Peyer's patch (tissue), 4 donors: ENCODE measurements at places on chromosomes 4 and X.

GRCh38 chr4:159258889-159259560, 156.1 kb downstream of the RAPGEF2 start:
- DNase-seq = no peak

GRCh38 chrX:22296871-22297270, 24.2 kb downstream of the CBLL2 start:
- DNase-seq = no peak

GRCh38 chrX:149491812-149492211, 13.3 kb downstream of the IDS start:
- DNase-seq = no peak

GRCh38 chrX:115268421-115268820, 21.1 kb upstream of the LUZP4 start:
- no peak for DNase-seq

DNA sequence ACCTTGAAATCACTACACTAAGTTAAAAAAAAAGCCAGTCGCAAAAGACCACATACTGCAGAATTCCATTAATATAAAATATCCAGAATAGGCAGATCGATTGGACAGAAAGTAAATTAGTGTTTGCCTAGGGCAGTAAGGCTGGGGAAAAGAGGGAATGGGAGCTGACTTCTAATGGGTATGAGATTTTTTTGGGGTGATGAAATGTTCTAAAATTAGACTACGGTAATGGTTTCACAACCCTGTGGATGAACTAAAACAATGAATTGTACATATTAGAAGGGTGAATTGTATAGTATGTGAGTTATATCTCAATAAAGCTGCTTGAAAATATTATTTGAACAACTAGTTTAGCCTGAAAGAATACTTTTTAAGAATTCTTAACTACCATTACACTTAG, 6.7 kb upstream of the GPRIN3 start:
- DNase-seq = no peak

- peak; percentile 78 for DNase-seq
Observed at GRCh38 chr4:165079476-165079875, 25.8 kb downstream of the TRIM75 start.

DNA sequence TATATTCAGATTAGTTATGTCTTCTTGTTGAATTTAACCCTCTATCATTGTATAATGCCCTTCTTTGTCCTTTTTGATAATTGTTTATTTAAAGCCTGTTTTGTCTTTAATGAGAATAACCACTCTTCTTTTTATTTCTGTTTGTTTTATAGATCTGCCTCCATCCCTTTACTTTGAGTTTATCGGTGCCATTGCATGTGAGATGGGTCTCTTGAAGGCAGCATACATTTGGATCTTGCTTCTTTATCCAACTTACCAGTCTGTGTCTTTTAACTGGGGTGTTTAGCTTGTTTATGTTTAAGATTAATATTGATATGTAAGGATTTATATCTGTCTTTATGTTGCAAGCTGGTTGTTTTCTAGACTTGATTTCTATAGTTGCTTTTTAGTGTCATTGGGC, 115.8 kb downstream of the RTL3 start:
- no peak for DNase-seq

DNA sequence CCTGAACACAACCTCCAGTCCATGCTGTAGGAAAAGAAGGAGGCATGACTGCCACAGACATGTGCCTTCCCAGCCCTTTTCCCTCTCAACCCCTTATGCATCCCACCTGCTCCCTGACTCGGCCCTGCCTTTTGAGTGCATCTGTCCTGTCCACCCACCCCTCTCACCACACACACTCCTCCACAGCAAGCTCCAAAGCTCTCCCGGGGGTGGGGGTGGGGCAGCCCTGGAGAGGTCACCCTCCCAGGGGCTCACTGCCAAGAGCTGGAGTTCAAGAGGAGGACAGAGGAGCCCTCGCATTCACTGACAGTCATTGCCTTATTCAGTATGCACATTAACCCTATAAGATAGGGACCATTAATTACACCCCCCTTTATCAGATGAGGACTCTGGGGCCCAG, 46.6 kb upstream of the MAMLD1 start:
- DNase-seq = no peak

DNA sequence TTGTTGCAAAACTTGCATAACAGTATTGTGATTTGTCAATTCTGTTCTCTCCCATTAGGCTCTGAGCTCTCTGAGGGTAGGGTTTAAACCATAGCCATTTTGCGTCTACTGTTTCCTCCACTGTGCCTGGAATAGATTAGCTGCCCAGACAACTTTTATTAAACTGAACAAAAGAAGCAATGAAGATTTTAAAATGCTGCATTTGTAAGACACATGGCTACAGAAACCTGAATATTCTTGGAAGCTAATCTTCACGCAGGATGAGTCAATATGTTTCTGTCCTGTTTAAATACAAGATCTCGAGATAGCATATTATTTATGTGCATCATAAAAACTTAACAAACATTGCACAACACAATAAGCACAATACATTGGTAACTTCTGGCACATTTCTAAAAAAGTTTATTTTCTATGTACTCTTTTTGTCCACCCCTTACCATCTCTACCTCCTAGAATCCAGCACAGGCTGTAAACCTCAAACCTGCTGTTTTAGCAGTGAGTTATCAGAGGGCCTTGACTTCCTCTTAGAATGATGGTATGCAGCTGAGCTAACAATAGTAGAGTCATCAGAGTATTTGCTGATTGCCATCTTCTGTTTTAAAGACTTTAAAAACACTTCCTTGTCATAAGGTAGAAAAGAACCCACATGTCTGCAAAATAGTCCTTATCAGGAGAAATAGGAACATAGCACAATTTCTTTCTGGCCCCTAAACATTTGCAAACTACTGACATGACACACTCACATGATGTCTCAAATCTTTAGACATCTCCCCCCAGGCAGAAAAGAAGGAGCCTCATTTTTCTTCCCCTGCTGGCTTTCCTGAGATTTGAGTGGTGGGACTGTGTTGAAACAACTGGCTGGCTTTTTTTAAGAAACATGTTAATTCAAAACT, 10.6 kb upstream of the CCNG2 start:
- no peak for DNase-seq

GRCh38 chr4:683982-684622, 4.8 kb downstream of the SLC49A3 start:
- no peak for DNase-seq

DNA sequence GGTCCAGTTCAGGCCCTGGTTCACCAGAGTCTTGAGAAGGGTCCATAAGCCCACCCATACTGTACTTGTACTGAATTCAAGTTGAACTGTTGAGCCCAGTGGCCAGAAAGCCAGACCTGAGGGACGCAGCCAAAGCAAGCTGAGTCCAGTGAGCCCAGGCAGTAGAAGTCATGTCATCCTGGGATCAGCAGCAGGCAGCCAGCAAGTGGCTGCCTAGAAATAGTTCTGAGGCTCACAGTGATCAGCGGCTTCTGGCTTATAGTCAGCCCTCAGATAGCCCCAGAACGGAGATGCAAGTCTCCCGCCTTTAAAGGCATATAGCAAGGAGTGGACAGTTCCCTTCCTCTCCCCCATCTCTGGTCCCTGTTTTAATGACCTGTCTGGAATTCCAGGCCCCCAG, 347.1 kb downstream of the FBXW7 start:
- no peak for DNase-seq

DNA sequence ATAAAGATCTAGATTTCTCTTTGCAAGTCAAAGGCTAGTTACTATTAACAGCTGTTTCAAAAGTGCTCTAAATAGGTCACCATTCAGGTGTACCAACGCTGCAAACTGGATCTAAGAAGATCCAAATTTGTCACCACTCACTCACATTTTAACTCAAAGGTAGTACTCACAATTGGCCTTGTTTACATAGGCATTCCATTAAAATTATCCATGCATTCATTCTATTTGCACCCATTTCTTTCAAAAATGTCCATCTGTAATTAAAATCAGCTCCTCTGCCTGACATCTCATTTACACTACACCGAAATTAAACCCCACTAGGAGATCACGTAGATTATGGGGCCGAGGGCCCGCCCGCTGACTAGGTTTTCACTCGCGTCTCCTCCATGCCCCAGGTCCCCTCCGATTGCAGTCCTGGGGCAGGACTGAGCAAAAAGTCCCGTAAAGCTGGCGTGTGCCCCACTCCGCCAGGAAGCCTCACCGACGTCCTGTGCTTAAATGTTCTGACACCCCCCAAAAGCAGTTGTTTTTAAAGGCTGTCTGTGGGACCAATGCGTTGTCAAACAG, 1.3 kb upstream of the ING2 start:
- DNase-seq = no peak

DNA sequence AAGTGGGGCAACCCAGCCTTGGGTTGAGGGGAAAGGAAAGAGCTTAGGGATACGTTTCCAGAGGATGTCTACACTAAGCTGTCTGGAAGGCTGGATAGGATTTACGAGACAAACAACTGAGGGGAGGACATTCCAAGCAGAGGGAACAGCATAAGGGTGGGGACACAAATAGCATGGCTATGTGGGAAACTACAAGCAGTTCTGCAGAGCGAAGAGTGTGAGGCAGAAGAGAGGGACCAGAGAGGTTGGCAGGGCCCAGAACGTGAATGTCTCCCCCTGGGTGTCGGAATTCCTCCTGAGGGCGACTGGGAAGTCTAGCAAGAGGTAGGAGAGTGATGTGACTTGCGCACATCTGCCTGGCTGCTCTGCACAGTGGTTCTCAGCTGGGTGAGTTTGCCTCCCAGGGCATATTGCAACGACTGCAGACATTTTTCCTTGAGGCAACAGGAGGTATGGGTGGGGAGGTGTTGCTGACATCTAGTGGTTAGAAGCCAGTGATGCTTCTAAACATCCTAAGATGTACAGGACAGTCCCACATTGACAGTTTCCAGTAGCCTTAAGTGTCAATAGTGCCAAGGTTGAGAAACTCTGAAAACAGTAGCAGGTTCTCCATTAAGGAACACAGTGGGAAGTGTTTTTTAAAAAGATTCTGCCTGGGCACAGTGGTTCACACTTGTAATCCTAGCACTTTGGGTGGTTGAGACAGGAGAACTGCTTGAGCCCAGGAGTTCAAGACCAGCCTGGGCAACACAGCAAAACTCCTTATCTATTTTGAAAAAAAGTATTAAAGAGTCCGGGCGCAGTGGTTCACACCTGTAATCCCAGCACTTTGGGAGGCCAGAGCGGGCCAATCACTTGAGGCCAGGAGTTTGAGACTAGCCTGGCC, 9.2 kb downstream of the NDUFA1 start:
- no peak for DNase-seq

- no peak for DNase-seq
Observed at GRCh38 chrX:108224727-108225621, 133.4 kb downstream of the ATG4A start.

GRCh38 chr4:182143822-182144625, 99.2 kb upstream of the TENM3 start:
- DNase-seq = peak; percentile 57

GRCh38 chr4:147088146-147088545, 142.5 kb upstream of the TTC29 start:
- no peak for DNase-seq

- no peak for DNase-seq
Observed at GRCh38 chr4:176186671-176187395, 8.6 kb downstream of the SPATA4 start.

- DNase-seq = no peak
Observed at GRCh38 chr4:149914119-149915115, 98.8 kb upstream of the IQCM start.

DNA sequence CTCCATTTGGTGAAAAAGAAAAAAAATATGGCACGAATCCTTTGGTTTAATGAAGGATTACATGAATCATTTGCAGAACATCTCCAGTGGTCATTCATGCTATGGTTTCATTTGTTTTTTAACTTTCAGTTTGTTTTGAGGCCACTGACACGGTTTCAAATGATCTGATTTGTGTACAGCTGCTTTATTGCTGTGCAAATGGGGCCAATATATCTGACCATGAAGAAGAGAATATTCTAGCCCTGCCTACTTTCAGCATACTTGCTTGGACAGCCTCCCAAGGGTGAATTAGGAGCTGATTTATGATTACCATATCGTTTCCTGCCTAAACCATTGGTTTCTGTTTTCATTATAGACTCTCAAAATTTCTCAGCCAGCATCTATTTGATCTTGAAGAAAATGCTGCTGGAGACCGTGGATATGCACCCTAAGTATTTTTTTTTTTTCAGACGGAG, 30.7 kb downstream of the SPARCL1 start:
- no peak for DNase-seq

DNA sequence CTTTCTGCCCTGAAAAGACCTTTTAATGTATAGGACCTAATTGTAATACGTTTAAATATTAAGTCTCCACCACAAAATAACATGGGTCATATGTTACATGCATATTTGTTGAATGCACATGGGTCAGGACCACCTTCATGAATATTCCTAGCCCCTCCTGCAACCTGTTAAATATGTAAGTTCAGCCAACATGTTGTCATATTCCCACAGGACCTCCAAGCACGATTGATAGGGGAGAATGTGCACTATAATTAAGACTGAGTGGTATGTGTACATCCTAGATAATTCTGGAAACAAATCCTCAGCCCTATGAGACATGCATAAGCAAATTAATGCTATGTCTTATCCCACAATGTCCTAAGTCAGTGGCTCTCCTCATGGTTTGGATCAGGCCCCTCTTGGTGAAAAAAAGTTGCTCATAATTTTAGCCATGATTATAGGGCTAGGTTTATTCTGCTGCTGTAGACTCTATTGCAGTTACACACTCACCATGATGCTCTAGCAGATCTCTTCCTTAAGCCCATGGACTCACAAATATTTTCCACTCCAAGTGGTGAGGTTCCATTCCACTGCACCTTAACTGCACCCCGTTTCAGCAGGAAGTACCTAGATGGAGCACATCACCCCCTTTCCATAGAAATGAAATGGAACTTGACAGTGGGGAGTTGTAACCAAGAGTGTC, 10.2 kb downstream of the TIGD2 start:
- DNase-seq = no peak

DNA sequence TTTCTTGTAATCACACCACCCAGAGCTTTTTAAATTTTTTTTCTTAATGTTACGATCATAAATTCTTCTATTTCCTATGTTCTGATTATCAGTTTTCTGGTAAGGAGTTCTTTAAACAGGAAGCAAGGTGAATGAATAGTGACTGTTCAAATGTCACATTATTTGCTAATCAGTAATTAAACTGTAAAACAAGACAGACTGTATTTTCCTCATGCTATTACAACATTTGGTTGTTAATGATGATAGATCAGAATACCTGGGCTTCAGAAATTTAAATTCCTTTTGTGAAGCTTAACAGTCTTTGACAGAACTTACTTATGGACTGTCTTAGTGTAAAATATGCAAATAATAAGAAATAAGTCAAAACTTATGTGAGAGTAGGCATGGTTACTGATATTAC, 41.4 kb downstream of the CLCN3 start:
- no peak for DNase-seq

DNA sequence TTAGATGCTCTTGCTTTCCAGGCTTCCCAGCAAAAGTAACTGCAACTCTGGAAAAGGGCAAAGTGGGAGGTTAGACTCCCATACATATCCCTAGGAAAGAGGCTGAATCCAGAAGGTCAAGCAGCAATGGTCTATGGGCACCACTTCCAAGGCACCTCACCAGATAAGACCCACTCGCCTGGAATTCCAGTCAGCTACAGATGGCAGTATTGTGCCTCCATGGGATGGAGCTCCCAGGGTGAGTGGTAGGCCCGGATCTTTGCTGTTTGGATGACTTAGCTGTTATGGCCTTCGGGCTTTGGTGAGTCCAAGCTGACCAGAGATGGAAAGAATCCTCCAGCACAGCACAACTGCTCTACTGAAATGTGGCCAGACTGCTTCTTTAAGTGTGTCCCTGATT, 688.0 kb downstream of the PCDH19 start:
- DNase-seq = no peak

GRCh38 chr4:8391972-8392371, 48.6 kb downstream of the ACOX3 start:
- no peak for DNase-seq

GRCh38 chr4:149882251-149882650, 66.6 kb upstream of the IQCM start:
- no peak for DNase-seq

- no peak for DNase-seq
Observed at GRCh38 chr4:20017070-20017776, 234.5 kb upstream of the SLIT2 start.
